ENCODE measurements at places on chromosomes 11 and 22.
A peak's percentile ranks its signal among the peaks of the same experiment; 100 is the strongest.

DNA sequence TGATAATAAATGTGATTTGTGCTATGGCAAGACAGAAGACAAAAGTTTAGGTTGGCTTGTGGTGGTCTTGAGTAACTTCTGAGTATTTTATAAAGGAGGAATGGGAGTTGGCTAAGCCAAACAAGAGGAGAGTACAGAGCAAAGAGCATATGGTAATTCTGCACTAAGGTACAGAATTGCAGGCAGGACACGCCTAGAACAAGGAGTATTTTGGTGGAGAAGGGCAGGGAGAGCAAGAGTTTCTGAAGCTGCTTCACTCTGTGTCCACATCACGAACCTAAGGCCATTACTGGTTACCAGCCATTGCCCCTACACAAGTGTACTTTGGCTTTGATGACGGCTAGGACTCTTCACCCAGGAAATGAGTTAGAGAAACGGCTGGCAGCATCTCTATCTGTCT lies 170.9 kb downstream of the SPON1 start:
- DNase-seq = no peak

GRCh38 chr11:9750551-9750950 lies 86.7 kb downstream of the SWAP70 start:
- DNase-seq = no peak

GRCh38 chr22:22684580-22685561 lies 40.5 kb downstream of the GGTLC2 start:
- no peak for DNase-seq

GRCh38 chr11:13921545-13921944 lies 41.0 kb upstream of the SPON1 start:
- DNase-seq = no peak

DNA sequence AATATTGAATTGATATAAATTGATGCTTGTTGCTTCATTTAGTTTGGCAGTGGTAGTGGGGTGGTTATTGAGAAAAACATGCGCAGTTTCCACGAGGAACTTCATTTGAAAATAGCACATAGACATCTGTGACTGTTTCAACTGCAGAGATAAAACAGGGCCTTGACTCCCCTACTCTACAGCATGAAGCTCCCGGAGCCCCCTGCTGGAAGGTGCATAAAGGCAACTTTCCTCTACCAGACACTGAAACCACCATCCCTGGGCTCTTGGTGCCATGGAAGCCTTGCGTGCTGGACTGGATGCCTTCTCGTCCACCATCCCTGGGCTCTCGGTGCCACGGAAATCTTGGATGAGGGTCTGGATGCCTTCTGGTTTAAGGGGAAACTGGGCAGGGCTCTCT lies 195.9 kb downstream of the CSNK2A3 start:
- DNase-seq = peak; percentile 34

DNA sequence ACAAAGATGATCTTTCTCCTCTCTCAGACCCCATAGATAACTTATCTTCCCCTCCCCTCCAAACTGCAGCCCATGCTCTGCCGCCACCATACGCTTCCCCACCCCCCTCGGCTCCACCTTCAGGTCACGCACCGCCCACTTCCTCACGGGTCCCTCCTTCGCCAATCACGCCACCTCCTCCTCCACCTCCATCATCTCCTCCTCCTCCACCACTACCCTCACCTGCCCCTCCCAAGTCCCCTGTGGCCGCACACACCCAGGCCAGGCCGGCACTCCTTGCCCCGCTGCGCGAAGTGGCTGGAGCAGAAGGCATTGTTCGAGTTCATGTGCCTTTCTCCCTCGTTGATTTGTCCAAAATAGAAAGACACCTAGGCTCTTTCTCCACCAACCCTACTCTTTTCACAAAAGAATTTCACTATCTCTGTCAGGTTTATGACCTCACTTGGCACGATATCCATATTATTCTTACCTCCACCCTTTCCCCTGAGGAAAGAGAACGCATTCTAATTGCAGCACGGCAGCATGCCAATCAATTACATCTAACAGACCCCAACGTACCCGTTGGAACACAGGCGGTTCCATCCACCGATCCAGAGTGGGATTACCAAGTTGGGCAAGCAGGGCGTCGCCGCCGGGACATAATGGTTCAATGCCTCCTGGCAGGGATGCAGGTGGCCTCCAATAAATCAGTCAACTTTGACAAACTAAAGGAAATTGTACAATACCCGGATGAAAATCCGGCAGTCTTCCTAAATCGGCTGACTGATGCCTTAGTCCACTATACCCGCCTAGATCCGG lies 12.3 kb upstream of the OR56A3 start:
- no peak for DNase-seq

DNA sequence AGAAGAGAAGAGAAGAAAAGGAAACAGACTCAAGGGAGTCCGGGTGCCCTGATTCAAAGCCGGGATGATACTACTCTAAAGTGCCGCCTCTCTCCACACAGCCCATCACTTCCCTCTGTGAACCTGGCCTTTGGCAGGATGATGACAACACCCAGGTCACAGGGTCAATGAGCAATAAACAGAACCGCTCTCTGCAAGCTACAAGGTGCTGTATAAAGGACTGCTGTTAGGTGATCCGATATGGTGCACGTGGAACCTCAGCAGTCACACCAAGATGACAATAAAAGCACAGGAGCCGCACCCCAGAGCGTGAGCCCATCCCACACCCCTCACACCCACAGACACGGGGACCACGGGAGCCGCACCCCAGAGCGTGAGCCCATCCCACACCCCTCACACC lies 10.7 kb downstream of the TTLL1 start:
- DNase-seq = no peak

GRCh38 chr11:70433966-70434812 lies 35.9 kb downstream of the CTTN start:
- DNase-seq = no peak

DNA sequence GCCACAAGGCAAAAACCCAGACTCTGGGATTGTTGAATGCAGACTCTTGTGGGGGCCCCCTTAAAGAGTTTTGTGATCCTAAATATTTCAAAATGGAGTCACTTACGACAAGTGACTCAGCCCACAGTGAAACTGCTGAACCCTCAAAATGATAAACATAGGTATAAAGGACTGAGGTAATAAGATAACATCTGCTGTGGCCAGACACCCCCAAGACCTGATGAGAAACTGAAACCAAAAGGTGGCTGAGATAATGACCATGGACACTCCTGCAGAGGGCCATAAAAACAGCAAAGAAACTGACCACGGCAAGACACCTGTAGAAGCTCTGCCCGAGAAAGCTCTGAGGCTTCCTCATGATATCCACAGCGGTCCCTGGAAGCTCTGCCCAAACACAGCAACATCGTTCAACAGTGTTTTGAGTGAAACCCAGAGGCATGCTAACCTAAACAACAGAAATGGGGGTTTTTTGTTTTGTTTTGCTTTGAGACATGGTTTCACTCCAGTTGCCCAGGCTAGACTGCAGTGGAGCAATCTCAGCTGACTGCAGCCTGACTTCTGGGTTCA lies 1.6 kb upstream of the PLAAT4 start:
- DNase-seq = no peak

DNA sequence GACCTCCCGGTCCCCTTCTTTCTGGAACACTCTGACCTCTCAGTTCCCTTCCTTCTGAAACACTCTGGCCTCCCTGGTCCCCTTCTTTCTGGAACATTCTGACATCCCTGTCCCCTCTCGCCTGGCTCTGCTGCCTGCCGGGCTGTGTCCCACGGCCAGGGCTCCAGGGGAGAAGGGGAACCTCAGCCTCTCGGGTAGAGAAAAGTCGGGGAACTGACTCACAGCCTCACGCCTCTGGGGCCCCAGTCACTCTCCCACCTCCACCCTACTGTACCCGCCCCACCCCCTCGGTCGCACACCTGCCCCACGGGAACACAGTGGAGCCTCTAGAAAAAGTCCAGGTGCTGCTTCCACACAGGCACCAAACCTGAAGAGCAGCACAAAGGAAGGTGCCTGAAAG lies 93.3 kb downstream of the BRD1 start:
- no peak for DNase-seq

GRCh38 chr11:41446107-41446506 lies 13.3 kb downstream of the LRRC4C start:
- no peak for DNase-seq

- DNase-seq = no peak
Observed at GRCh38 chr22:41935509-41935908, 8.9 kb upstream of the TNFRSF13C start.

DNA sequence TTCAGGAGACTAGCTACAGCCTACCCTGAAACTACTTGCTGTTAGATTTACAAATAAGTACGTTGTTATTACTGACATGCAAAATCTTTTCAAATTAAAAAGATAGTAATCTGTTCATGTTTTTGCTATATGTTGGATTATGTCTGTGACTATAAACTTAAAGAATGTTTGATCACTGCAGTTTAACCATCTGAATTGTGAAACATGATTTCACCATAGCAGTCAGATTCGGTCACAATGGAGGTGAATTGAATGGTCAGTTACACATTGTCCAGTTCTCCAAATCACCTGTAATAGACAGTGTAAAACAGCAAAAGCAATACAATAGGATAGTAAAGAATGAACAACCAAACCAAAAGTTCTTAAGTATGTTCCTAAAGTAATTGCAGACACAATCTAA lies 43.3 kb downstream of the CCDC83 start:
- no peak for DNase-seq

GRCh38 chr22:48803171-48803947 lies 1024.3 kb downstream of the BRD1 start:
- no peak for DNase-seq

- no peak for DNase-seq
Observed at GRCh38 chr11:68002938-68003845, 705 bp downstream of the UNC93B1 start.

GRCh38 chr22:19971276-19972124 lies 29.9 kb upstream of the TXNRD2 start:
- no peak for DNase-seq

DNA sequence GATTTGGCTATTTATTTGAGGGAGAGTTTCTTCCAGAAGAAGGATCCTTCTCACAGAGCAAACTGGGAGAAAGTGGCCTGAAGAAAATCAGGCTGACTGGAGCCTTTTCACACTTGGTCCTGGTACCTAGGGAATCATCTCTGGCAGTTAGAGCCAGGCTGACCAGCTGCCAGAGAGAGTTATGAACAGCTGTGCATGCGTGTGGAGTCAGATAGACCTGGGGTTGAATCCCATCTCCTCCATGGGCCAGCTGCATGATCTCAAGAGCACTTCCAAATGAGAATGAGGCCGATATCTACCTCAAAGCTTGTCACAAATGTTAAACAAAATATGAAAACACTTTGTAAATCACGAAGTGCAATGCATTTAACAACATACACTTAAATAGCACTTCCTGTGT lies 390.0 kb downstream of the TENM4 start:
- DNase-seq = no peak

- DNase-seq = no peak
Observed at GRCh38 chr11:72236774-72237111, 7.2 kb downstream of the PHOX2A start.

GRCh38 chr22:23609983-23610781 lies 21.9 kb downstream of the DRICH1 start:
- no peak for DNase-seq

- DNase-seq = no peak
Observed at GRCh38 chr22:22673099-22673498, 28.7 kb downstream of the GGTLC2 start.

DNA sequence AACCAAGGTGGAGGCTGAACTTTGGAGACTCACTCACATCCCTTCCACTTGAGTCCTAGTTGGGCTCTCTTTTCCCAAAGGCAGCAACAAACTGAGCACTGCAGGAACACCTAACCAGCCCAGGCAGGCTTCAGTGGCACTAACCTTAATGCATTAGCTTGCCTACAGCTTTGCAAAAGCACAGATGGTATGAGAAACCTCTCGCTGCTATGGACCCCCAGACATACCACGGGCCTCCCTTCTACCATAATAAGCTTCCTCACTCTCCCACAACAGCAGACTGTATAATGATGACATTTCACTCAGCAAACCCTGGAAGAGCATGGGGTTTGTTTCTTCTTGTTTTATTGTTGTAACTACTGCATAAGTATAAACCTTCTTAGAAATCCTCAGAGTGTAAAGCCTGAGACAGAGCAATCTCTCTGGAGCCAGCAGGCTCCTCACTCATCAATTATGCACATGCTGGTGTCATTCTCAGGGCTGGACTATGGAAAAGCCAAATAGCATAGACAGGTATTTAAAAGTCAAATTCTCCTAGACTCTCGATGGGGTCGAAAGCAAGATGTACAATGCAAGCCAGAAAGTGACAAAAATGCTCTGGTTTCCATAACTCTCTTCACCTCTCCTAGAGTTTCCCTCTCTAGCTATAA lies 167.6 kb downstream of the NXPE2 start:
- DNase-seq = no peak

DNA sequence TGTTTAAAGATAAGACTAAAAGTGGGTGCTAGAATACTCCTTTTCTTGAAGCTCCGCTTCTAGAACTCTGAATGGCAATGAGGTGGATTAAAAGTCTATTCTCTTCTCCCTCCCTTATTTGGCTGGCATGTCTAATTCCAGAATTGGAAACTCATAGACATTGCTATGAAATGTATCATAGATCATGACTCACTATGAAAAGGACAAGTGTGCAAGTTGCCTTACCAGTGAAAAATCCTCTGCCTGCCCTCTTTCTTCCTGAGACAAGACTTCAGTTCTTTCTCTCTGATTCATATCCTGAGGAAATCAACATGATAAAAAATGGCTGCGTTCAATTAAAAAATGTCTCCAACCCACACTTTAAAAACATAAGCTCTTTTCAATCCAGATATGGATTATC lies 73.2 kb upstream of the BLID start:
- no peak for DNase-seq

DNA sequence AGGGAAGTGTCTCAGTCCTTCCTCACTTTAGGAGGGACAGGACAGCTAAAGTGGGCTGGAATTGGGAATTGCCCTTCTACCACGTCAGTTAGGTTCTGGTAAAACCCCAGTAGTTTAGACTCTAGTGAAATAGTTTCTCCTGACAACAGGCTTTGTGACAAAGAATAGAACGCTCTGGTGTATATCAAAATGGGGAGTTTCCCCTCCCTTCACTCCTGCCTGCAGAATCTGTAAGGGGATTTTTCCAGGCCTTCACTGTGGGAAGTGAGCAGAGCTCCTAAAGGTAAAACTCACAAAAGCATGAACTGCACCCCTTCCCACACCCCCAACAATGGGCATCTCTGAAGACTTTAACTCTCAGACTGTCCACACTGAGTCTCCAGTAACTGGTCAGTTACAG lies 460.9 kb upstream of the LRRC4C start:
- no peak for DNase-seq

DNA sequence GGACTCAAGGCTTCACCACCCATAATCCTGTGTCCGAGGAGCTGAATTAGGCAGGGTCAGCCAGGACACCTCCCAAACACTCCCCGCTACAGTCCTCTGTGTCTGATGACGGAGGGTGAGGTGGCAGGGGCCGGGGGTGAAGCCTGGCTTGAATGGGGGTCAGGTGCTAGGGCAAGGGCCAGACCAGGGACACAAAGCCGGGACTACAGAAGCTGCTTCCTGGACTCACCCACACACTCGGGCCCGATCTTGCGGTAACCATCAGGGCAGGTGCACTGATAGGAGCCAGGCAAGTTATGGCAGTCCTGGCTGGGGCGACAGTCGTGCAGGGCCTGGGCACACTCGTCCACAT lies 2.3 kb downstream of the EFEMP2 start:
- no peak for DNase-seq

- DNase-seq = no peak
Observed at GRCh38 chr22:29156507-29156906, 49.2 kb upstream of the EMID1 start.

- DNase-seq = no peak
Observed at GRCh38 chr11:113261709-113262475, 52.5 kb upstream of the TTC12 start.

- DNase-seq = no peak
Observed at GRCh38 chr11:110032957-110033570, 60.1 kb upstream of the ZC3H12C start.

Measured in neural crest cell (in vitro differentiated cells).